ENCODE measurements at places on chromosomes 2 and 18.

DNA sequence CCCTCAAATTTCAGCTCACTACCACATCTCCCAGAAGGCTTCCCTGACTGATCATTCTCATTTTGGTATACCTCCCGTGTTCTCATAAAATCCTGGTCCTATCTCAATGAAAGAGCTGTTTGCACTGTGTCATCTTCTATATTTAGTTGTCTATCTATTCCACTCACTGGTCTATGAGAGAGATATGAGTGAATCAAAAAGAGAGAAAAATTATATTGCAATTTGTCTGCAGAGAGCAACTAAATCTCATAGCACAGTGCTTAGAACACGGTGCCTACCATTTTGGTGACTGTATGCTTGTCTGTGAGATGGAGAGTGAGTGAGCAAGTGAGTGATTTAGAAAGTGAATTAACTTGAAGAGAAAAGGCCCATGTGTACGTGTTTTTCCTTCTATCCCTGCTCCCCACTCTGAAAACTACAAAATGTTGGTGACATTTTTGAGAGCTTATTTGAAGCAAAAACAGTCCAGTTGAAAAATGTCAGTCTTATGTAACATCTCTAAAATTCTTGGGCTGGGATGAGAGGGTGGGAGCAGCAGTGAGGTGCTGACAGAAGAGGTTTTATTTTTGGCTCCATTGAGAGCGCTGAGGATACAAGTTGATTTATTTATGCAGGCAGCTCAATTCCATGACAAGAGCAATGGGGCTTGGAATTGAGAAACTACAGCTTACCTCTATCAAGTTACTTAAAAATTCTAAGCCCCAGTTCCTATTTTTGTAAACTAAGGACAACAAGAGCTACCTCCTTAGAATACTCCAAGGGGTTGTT is 373.5 kb upstream of the CHST9 start:
- no peak for DNase-seq

DNA sequence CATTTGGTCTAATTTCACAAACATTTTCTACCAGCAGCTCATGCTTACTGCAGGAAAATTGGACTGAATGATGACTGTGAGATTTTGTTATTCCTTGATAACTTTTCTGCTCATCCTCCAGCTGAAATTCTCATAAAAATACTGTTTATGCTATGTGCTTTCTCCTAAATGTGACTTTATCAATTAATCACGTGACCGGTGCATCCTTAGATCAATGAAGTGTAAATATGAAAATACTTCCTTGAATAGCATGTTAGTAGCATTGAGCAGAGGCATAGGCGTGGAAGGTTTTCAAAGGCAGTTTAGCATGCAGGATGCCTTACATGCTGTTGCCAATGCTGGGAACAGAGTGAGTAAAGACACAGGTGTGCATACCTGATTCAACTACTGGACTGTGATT is 1002.5 kb downstream of the CBLN2 start:
- DNase-seq: no peak

GRCh38 chr2:96090196-96090926 is 26.0 kb downstream of the ADRA2B start:
- no peak for DNase-seq

GRCh38 chr2:73614105-73614504 is 28.1 kb downstream of the NAT8 start:
- DNase-seq: no peak

DNA sequence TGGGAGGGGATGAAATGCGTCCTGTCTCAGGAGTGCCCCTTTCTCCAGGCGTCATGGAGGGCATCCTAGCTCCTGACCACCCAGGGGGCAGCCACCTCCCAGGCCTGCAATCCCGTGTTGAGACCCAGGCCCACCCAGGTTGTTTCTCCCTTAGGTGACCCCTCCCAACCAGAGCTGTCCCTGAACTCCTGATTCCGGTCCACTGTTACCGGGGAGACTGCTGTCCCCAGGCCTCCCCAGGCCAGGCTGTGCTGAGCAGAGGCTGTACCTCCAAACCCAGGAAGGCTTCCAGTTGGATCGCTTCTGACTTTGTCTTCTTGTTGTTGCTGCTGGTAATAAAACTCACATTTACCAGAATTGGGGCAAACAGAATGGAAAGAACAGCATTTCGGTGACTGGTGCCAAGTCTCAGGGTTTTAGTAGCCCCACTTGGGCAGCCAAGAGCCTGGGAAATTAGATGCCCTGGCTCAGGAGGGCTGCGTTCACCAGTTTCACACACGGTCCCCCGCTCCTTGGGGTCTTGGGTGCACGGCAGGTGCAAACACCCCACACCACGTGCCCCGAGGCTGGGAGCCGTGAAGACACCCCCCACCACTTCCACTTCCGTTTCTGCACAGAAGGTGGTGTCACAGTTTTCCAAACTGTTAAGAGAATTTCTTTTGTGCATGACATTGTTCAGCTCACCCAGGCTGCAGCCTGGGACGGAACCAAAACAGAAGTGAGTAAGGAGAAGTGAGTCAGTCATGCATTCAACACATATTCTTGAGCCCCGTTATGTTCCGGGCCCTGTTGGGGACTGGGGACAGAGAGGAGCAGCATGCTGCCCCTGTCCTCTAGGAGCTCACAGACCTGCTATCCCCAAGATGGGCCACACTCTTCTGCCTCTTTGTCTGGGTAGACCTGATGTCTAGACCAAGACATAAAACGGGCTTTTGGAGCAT is 29.4 kb downstream of the ITM2C start:
- no peak for DNase-seq

- DNase-seq: no peak
Observed at GRCh38 chr18:76528477-76529432, 33.7 kb upstream of the ZNF516 start.

GRCh38 chr2:189866296-189866695 is 82.0 kb downstream of the PMS1 start:
- no peak for DNase-seq

DNA sequence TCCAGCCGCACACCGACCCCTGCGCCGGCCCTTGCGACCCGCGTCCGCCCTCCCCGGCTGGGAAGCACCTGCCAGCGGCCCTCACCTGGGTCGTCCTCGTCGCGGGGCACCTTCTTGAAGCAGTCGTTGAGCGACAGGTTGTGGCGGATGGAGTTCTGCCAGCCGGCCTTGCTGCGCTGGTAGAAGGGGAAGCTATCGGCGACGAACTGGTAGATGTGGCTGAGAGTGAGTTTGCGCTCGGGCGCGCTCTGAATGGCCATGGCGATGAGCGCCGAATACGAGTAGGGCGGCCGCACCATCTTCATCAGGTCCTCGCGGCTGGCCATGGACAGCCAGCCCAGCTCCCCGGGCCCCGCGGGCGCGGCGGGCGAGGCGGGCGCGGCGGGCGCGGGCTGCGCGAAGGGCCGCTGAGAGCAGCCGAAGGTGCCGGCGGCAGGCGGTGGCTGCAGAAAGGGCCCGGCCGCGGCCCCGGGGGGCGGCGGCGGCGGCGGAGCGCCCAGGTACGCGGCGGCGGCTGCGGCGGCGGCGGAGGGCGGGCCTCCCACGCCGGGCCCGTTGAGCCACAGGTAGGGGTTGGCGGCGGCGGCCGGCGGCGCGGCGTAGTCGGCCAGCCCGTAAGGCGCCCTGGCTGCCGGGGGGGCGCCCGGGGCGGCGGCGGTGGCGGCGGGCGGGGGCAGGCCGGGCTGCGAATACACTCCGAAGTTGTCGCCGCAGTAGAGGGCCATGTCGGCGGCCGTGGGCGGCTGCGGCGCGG is 505 bp downstream of the FOXI3 start:
- DNase-seq: no peak

DNA sequence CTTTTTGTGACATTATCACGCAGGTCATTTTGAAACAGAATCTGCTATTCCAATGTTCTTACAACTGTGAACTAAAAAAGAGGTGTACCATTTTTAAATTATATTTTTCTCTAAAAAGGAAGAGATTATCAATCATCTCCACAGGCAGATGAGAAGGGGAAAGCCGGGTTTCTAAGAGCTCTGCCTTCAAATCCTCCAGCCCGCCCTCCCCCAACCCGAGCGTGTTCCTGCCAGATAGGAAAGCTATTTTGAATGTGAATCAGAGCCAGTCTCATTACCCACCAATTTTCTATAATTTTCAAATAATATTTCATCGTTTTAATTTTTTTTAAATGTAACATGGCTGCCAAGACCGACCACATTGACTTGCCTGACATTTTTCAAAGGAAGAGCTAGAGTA is 65.9 kb downstream of the KCNF1 start:
- no peak for DNase-seq

DNA sequence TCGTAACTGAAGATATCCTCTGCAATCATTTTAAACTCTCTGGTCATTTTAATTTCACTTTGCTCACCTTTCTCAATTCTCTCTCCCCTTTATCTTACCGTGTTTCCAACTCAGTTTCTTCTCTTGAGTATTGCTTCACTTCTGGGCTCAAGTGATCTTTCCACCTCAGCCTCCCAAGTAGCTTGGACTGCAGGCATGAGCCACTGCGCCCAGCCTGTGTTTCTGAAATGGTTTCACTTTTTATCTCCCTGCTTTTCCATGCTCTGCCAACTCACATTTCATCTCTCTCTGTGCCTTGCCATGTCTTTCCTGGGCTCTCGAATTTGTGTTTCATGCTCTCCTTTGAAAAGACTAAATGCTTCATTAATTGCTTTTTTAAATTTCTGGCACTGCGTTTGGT is 30.5 kb upstream of the TMEM131 start:
- DNase-seq: no peak

- no peak for DNase-seq
Observed at GRCh38 chr2:238024986-238025385, 35.8 kb upstream of the SCLY start.

- no peak for DNase-seq
Observed at GRCh38 chr2:239267288-239267951, 133.4 kb downstream of the HDAC4 start.

DNA sequence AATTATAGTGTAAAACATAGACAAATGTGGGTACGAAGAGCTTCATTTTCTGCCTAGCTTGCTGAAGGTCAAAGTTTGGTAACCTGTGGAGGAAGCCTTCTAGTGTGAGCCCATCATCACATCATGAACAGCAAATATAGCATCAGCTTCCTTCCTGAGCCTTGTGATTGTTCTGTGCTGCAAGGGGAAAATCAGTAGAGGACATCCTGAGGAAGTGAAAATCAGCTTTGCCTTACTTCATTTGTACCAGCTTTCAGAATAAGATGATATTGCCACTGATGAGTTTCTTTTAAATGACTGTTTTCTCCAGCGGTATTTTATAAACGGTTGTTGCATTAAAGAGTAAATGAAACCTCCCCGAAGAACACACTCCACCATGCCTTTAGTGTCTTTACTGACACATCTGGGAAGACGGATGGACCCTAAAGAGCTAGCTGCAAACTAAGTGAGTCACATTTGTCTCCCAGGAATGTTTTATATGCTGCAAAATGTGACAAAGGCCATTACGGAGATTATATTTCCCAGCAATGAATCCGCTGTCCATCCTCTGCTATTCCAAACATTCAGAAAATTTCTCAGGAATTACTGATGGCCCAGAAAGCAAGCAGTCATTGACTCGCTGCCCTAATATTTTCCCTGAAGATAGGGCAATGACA is 1272.8 kb downstream of the SUCLG1 start:
- no peak for DNase-seq

- no peak for DNase-seq
Observed at GRCh38 chr2:219638217-219638947, 11.0 kb downstream of the SLC4A3 start.

GRCh38 chr2:239532250-239532649 is 131.4 kb upstream of the HDAC4 start:
- DNase-seq: no peak

- DNase-seq: no peak
Observed at GRCh38 chr2:204931562-204931961, 386.3 kb downstream of the PARD3B start.

DNA sequence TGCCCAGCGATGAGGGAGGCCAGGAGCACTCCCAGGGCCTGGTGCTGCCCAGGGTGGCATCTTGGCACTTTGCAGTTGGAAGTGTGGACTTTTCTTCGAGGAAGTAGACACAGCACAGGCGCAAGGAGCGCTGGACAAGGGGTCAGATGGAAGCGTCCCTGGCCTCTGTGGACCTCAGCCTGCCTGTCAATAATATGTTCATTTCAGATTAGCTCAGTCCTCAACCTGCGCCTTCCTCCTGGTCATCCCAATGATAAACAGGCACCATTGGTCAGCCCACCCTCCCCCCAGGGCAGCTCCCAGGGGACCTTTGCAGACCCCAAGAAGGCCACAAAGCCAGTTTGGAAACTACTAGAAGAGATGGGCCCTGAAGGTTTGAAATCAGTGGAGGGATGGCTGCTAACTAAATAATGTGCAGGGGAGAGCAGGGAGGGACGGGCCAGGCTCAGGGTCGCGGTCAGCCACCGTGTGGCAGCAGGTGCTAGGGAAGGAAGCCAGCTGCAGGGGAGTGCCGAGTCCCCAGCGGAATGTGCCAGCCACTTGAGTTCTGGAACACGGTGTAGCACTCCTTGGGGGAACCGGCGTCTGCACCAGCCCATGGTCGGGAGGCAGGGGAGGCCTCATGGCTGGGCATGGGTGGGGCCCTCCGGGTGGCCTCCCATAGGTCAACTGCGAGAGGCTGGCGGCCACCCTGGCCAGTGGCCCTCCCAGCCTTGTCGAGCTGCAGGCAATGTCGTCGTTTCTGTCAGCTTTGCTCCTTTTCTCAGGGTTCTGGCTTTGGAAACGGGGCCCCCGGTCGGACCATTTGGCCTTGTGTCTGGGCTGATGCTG is 59.9 kb downstream of the ADI1 start:
- DNase-seq: no peak

- no peak for DNase-seq
Observed at GRCh38 chr2:16437189-16437588, 228.4 kb downstream of the CYRIA start.

- DNase-seq: no peak
Observed at GRCh38 chr2:145623136-145623535, 1103.2 kb upstream of the ZEB2 start.

DNA sequence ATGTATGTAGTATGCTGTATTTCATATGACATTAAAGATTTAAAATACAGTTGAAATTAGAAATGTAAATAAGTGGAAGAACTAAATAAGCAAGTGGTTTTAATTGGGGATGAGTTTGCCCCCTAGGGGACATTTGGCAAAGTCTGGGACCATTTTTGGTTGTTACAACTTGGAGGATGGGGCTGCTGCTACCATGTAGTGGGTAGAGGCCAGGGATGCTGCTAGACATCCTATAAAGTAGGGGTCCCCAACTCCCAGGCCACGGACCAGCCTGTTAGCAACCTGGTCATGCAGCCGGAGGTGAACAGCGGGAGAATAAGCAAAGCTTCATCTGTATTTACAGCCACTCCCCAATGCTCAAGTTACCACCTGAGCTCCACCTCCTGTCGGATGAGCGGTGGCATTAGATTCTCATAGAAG is 27.9 kb upstream of the ASNSD1 start:
- DNase-seq: no peak

DNA sequence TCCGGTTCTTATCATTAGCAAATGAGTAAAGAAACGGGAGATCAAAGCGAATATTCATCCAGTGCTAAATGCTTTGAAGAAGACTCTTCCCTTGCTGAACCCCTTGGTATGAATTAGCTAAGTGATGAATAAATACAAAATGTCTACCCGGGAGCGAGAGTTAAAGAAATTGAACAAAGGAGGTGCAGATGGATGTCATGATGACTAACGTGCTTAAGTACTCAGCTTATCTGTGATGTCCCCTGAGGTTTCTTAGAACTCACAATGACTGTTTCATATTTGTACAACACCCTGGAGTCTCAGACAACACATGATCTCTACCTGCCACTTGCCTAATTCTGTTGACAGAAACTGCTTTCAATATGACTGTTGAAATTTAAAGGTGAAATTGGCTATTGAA is 148.5 kb downstream of the TMEM200C start:
- no peak for DNase-seq

- DNase-seq: no peak
Observed at GRCh38 chr2:134027980-134028379, 225.9 kb upstream of the MGAT5 start.

GRCh38 chr2:236776695-236777251 is 207.1 kb downstream of the ACKR3 start:
- DNase-seq: no peak
